Cerebellar cortex (tissue), 1 donor: ENCODE measurements at places on chromosomes 5 and 9.
A peak's percentile ranks its signal among the peaks of the same experiment; 100 is the strongest.

- DNase-seq = no peak
Observed at GRCh38 chr5:38376404-38376803, 118.0 kb downstream of the EGFLAM start.

DNA sequence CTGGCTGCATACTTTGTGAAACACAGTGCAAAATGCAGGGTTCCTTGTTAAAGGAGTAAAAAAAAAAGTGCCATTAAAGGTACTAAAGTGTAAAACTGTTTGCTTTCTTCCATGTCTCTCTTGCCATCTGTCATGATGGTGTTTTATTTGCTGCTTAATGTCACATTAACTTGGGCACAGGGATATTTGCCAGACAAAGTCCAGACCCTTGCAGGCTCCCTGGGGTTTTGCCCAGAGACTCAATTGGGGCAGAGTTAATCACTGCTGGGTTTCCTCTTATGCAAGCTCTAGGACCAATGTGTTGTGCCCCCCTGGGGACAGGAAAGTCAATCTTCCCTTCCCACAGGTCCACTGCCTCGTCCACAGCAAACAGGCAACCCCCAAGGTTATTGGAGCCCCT, 274.3 kb upstream of the SGCD start:
- no peak for DNase-seq

DNA sequence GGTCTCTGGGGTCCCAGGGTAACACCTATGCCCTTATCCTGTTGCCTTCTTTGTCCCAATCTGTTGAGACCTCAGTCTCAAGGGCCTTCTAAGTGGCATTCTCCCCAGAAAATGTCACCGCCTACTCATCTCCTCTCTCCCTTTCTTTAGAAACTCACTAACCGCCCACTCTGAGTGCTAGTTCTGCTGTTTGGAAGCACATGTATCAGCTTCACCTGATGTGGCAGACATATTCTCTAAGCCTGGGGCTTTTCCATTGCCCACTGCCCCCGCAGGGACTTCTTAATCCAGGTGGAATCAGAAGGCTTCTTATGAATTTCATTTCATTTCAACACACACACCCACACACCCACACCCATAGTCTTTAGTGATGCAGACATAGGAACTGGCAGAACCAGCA, 165.1 kb downstream of the ASTN2 start:
- no peak for DNase-seq

DNA sequence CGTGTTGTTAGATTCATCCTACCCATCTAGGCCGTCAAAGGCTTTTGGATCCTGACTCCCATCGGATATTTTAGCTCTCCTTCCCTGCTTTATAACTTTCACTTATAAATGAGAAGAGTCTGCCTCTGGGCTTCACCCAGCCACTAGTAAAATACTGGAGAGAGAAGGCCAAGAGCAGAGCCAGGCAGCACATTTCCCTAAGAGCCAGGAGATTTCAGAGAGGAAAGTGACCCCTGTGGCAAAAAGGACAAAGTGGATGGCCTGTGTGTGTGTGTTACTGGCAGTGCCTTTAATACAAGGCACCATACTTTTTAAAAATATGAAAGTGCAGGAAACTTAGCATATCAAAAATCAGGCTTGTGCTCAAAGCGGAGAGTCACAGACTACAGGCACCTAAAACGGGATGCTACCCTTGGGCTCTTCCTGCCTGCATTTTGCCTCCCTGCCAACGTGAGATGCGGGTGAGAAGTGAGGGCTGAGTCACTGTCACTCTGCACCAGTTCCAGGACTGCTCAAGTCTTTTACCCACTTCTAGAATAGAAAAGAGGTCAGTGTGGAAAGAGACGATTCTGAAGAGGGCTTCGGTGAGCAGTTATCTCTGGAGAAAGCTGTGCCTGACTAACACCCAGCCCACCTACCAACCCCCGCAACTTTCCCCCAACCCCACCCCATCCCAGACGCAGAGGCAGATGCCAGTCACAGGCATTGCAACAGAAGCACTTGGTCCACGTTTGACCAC, 15.9 kb downstream of the NFIL3 start:
- no peak for DNase-seq

- no peak for DNase-seq
Observed at GRCh38 chr5:180358694-180359093, 5.6 kb upstream of the GFPT2 start.

DNA sequence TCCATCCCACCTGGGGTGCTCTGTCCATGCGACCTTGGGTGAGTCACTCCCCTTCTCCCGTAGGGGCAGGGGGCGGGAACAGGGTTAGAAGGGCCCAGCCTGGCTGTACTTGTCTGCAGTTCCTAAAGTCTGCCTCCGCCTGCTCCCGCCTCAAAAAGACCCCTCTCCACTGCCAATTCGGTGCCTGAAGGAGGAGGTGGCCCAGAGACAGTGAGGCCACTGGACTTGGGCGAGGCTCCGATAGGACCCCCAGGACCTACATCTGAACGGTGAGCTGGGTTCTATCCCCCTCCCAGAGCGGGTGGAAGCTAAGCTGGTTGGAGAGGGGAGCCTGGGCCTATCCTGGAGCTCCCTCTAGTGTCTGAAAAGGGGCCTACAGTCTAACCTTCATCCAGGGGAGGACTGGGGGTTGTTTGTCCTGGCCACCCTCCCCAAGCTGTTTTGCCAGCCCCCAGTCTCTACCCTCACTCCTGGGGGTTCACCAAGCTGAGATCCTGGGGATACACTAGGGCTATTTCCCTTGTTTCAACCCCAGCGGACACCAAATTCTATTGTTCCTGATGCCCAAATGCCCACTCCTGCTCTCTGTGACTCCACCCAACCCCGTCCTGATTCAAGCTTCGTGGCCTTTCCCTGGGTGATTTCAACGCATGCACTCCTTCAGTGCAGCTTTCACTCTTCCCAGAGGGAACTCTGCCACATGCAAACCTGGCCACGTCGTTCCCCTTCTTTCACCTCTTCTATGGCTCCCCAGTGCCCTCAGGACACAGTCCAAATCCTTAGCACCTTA, 6.1 kb upstream of the CRB2 start:
- peak; percentile 70 for DNase-seq

DNA sequence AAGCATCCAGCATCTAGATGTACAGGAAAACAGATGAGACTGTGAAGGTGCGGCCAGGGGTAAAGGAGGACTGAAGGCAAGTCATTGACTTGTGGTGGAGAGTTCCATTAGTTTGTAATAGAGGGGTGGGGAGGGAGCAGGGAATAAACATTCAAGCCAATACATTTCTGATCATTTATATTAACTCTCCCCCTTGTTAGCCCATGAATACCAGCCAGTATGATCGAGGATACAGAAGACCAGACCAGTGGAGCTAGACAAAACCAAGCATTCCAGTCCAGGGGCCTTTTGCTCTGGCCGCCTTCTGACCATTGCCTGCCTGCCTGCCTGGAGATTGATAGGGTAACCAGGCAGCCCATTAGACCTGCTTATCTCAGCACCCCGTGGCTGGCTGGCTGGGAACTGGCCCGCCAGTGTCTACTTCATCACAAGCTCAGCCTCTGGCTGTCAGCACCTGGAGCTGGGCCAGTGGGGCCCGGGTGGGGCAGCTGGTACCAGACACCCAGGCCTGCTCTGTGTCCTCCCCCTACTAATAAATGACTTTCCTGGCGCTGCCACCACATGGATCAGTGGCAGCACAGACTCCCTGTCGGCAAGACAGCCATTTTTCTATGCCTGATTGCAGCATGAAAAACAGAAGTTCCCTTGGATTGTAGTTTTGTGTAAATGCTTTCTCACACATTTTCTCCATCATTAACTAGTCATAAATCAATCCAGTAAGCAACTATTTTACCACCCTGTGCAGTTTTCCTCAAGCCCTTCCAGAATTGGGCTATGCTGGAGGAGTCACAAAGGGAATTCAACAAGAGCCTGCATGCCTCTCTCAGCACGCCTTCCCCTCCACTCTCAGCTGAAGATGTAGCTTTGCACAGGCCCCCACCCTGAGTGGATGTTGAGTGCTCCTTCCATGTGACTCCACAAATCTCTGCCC, 181.3 kb downstream of the SNCAIP start:
- DNase-seq = no peak

GRCh38 chr5:139638736-139639618, 9.2 kb upstream of the CXXC5 start:
- DNase-seq = peak; percentile 20

DNA sequence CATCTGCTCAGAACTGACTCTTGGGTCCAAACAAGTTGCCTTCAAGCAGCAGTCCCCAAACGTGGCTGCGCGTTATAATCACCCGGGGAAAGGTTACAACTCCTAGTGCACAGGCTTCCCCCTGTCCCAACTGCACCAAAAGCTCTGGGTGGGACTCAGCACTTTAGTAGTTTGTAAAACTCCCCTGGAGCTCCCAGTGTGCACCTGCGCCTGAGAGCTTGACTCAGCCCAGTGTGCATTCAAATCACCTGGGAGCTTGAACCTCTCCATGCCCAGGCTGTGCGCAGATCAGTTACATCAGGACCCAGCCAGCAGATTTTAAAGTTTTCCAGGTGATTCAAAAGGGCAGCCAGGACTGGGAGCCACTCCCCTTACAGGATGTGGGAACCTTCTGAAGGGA, 151.4 kb downstream of the COL23A1 start:
- DNase-seq = no peak

DNA sequence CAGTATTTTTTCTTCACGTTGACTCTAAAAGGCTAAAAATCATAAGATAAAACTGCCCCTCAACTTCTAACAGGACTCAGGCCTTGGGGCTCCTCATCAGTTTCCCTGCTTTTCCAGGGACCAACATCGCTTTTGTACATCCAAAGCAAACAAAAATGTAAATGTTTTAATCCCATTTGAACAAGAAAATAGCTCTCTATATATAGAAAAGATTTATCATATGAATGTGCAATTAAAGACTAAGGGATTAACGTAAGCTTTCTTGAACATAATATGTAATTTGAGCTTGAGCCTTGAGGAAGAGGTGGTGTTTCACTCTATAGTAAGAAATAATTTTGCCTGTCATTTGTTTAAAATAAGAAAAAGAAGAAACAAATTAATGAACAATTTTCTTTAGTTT, 547.2 kb upstream of the ACO1 start:
- no peak for DNase-seq

- DNase-seq = no peak
Observed at GRCh38 chr9:95073918-95074317, 243.6 kb downstream of the FANCC start.

DNA sequence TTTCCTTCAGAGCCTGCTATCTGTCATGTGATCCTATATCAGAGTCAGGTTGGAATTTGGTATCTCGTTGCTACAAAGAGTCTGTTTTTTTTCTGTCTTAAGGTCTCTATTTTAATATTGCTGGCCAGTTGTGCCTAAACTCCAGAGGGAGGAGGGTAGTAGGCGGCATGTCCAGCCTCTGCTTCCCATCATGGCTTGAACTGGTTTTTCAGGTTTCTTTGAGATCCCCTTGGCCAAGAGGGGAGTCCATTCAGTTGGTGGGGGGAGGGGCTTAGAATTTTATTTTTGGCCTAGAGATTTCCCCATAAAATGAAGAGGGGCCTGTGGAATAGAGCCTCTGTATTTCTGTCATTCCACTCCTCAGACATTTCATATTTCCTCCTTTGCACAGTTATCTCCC, 15.4 kb upstream of the ZNF354C start:
- no peak for DNase-seq

- no peak for DNase-seq
Observed at GRCh38 chr9:7760014-7760415, 39.6 kb downstream of the DMAC1 start.

DNA sequence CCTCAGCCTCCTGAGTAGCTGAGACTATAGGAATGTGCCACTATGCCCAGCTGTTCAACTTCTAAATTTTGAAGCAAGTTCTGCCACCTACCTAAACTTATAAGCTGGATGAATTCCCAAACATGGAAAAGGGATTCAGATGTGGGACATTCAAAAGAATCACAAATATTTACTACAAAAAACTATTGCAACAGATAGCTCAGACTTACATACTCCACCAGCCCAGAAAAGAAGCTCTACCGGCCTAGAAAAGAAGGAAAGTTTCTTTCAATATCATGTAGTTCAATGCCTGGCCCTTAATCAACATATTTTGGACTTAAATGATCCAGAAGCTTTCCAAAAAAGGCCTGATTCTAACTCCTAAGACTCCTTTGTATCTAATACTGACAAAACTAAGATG, 23.8 kb downstream of the SH3RF2 start:
- DNase-seq = no peak

DNA sequence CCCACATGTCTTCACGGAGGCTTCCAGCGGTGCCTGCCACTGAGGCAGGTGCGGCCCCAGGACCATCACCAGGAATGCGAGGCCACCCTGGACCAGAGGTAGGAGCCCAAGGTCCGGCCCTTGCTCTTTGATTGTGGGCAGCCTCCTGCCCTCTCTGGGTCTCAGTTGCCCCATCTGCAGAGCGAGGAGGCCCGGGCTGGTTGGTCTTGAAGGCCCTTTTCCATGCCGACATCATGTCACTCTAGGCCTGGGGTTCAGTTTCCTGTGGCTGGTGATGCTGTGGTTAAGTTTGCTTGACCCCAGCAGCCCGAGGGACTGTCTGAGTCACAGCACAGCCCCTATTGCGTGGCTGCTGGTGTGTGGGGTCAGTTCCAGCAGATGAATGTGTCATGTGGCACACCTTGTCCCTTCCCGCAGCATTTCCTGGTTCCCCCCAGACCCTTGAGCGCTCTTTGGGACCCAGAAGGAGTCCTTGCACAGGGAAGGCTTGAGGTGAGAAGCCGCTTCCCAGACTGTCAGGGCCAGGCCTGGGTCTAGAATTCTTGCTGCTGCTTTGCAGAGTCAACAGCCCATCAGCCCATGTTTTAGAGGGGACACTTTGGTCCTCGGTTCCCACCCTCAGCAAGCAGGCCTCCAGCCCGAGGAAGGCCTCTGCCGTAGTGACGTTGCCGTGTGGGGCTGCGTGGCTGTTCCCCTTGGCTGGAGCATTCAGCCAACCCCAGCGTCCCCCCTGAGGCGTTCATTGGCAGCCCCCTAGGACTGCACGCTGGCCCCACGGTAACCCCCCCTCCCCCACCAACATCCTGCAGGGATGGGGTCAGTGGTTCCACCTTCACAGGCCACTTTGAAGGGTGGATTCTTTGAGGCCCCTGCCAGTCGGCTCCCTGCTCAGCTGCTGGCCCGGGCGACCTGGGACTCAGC, 31.0 kb upstream of the HMCN2 start:
- DNase-seq = no peak

GRCh38 chr5:102764381-102765004, 9.4 kb downstream of the PAM start:
- no peak for DNase-seq

DNA sequence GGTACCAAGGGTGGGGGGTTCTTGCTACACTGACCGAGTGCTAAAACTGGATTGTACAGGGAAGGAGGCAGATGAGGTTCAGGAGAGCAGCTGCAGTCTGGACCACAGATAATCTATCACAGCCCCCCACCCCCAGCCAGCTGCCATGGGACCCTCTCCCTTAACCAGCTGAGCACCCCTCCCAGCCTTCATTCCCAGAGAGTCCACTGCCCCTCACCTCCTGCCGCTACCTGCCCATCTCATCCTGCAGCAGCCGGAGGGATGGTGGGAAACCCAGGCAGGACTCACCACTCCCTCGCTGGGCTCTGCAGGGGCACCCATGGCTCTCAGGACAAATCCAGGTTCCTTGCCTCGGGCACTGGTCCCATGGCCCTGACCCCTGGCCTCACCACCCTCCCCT, 66.7 kb downstream of the MRPL36 start:
- no peak for DNase-seq
